CD4-positive, alpha-beta T cell treated with Interleukin-12 subunit alpha and Interleukin-12 subunit beta, for 1 hour (primary cell): ENCODE measurements at places on chromosomes 2 and 18.

- DNase-seq = no peak
Measured at GRCh38 chr2:240814946-240815760, 4.9 kb downstream of the KIF1A start.

GRCh38 chr2:18396329-18397010 lies 164.0 kb downstream of the RDH14 start:
- no peak for DNase-seq

DNA sequence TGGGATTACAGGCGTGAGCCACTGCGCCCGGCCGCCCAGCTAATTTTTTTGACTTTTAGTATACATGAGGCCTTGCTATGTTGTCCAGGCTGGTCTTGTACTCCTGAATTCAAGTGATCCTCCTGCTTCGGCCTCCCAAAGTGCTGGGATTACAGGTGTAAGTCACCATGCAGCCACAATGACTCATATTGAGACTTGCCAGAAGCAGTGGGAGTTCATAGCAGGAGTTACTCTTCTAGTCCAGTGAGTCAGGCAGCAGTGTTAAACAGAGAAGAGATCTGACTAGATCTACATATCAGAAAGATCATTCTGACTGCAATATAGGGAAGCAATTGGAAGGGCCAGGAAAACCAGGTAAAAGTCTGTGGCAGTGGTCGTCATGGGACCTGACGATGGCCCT lies 1.5 kb upstream of the FLACC1 start:
- no peak for DNase-seq

DNA sequence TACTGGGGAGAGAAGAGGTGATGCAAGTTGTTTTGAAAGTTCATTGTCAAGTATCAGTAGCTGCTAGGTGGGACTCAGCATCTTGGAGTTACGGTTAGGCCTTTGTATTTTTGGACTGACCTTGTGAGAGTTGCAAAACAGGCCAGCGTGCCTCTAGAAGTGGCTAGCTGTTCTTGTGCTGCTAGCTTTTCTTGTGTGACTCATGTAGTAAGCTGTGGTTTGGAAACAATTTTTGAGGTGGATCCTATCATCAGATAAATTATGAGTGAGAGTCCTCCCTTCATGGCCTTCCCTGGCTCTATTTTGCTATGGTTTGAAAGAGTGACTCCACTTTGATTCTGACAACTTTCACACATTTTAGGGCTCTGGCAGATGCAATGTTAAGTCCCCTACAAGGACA lies 409.2 kb upstream of the HS6ST1 start:
- DNase-seq = no peak
